Daoy (cell line): ENCODE measurements at places on chromosomes 13 and 19.

GRCh38 chr19:33297401-33298145 lies 4.8 kb downstream of the CEBPA start:
- DNase-seq, result no peak

DNA sequence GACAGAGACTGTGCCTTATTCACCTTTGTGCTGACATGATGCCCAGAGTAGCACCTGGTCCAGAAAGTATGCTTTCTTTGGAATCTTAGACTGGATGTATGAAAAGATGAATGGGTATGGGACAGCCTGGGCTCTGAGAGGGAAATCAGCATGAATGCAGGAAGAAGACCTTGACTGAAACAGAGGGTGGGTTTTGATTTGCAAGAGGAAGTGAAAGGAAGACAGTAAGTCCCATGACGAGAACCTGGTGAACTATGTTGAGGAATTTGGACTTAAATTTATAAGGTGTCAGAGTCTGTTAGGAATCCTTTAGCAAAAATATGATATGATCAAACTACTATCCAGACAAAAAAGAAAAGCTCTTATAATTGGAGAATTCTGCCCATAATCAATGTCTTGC lies 301.9 kb downstream of the SPRY2 start:
- no peak for DNase-seq

DNA sequence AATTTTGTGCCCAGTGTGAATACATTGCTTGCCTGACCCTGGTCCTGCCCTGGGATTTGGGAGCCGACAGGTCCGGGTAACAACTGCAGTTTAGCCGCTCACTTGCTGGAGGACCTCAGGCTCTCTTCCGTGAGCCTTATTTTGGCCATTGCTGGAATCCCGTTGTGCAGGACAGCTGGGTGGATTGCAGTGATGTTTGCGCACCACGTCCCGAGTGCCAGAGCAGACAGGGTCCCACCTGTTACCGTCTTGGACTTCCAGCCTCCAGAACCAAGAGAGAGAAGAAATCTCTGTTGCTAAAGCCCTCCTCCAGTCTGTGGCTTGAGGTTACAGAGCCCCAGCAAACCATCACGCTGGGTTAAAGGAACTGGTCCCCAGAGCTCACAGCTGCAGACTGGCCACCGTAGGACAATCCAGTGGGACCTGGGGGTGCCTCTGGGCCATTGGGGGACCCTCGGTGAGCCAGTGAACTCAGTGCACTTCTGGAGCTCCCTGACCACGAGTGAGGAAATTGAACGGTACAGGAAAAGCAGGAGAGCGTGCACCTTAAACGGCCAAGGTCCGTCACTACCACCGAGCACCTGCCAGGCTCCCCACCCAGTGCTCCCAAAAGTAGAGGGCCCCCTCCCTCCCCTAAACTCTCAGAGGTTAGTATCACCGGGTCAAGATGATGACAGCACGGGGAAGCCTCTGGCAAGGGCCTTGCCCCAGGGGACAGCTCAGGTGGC lies 92.9 kb downstream of the GNG7 start:
- no peak for DNase-seq

- DNase-seq, result no peak
Observed at GRCh38 chr19:38321646-38322196, 2.1 kb downstream of the KCNK6 start.

- no peak for DNase-seq
Observed at GRCh38 chr13:105177265-105177900, 1358.1 kb downstream of the EFNB2 start.

DNA sequence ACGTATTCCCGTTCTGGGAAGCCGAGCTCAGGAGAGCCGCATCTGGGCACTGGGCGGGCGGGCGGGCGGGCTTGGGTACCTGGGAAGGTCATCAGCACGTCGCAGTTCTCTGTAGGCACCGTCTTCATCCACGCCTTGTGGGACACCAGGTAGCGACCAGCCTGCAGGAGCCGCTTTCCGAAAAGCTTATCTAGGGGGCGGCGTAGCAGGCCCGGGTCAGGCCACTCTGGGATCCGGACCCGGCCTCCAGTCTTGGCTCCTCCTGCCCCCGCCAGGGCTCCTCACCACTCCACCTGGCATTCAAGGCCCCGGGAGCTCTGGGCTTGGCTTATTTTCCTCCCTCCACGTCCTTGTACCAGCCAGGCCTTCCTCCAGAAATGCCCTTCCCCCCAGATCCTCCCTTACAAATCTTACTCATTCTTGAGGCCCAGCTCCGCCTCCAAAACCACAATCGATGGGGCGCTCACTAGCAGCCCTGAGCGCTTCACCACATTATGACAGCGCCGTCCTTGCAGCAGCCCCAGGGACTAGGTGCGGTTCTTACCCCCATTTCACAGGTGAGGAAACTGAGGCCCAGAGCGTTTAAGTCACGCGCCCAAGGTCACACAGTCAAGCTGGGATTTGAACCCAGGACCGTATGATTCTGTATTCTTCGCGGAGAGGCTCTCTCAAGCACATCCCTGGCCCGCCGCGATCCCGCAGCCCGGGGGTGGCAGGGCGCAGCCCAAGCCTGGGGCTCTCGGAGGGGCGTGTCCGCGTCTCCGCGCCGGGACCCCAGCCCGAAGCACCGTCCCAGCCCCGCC lies 843 bp downstream of the ANO8 start:
- DNase-seq, result peak; percentile 92

DNA sequence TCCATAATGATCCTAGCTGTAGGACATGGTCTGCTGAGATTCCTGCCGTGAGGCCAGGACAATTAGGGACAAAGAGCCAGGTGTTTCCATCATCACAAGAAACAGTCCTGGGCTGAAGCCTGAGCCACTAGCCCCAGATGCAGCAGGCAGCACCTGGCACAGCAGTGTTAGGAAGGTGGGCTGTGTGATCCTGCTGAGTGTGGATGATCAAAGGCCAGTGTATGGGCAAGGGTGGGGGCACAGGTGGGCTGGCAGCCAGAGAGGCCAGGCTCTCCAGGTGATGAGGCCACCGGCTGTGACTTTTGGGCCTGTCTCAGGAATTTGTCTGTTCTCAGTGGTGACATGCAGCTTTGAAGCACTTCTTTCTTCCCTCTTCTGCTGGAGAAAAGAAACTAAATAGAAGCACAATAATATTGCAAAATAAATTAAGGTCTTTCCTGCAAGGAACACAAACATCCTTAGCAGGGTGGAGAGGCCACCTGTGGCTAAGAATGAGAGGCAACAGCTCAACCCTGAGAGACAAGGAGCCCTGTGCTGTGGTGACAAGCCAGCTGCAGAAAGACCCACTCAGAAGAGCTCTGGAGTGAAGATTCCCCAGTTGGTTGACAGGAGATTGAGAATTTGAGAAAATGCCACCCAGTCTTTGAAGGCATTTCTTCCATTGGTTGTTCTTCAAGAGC lies 127.6 kb downstream of the KATNAL1 start:
- no peak for DNase-seq

- DNase-seq, result no peak
Observed at GRCh38 chr19:21519488-21519887, 14.1 kb downstream of the ZNF429 start.

DNA sequence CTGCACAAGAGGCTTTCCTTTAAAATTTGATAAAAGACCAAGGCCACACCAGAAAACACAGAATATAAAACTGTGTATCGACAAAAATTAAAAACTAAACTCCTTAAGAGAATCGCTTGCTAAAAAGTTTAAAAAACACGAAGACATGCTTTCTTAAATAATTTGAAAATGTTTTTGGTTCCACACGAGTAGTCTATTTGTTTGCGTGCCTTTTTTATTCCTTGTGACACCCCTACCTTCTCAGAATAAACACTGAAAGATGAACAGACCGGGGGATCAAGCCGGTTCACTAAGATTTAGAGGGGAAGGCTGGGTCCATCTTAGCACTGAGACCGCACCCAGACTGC lies 256.4 kb upstream of the STARD13 start:
- DNase-seq, result no peak

DNA sequence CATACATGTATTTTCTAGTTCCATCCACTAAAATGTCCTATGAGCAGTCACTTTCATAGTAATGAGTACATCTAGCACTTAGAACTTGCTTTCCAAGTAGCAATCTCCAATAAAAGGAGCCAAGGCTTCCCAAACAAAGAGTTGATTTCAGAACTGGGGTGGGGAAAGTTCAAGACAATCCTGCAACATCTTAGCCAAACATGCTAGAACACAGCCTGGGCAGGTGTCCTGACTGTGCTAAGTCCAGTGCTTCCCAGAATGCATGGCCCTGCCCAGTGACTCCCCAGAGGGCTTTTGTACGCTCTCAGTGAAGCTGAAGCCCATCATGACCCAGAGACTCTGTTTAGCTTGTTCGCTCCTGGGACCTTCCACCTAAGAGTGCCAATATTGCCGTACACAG lies 106.7 kb upstream of the UBAC2 start:
- DNase-seq, result no peak

DNA sequence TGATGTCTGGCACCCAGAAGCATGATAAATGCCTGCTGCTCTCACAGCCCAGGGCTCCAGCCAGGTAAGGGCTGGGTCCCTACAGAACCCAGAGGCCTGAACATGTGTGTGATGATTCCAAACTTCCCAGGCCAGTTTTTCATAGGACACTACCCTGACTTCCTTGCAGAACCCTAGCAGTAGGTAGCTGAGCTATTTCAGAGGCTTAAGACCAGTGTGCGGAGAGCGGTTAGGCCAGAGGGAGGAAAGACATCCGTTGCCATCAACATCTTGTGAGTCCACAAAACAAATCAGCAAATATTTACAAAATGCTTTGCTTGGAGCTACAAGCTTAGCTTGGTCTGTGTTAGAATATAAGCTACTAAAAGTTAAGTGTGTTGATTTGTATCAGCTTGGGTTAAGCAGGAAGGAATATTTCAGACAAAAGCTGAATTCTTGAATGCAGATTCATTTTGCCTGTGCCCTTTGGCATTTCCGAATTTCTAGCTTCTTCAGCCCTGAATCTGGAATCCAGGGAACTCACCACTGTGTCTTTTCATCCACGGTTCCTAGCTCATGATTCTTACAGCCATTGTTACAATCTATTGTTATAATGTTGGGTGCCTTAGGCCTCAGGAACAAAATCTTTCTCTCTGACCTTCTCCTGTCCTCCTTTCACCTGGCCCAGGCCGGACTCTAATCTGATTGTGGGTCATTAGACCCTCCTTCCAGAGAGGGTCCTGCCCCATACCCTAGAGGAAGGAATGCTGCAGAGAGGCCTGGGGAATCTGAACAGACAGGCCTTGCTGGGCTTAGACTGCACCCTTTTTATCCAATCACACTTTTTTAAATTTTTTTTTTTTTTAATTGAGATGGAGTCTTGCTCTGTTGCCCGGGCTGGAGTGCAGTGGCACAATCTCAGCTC lies 12.4 kb downstream of the RAB20 start:
- DNase-seq, result no peak

DNA sequence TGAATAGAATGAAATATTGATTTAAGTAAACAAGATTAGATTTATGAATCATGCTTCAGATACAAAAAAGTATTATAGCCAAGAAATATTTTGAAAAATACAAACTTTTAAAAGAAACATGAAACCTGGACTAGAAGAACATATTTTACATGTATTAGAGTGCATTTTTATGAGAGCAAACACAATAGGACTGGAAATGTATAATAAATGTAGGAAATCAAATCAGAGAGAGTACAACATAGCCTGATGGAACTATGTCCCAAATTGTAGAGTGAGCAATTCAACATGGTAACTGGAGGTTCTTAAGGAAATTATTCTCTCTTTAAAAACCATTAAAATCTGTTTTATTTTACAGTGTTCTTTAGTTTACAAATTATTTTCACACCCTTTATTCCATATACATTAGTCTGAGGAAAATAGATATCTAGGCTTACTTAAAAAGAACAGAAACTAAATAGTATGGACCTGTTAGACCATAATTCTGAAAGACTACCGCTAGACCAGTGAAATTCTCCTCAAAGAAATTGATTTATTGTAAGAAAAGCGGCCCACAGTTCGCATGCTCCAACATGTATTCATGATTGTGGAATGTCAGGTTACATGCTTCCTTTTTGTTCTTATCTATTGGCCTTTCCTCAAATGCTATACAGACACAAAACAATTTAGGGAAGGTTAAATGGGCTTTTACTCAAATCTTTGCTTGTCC lies 1526.5 kb upstream of the SLC10A2 start:
- DNase-seq, result no peak

GRCh38 chr13:106534639-106535551 lies 567 bp downstream of the EFNB2 start:
- DNase-seq, result peak; percentile 27

- DNase-seq, result peak; percentile 8
Observed at GRCh38 chr13:21402586-21403307, 56.4 kb downstream of the ZDHHC20 start.

DNA sequence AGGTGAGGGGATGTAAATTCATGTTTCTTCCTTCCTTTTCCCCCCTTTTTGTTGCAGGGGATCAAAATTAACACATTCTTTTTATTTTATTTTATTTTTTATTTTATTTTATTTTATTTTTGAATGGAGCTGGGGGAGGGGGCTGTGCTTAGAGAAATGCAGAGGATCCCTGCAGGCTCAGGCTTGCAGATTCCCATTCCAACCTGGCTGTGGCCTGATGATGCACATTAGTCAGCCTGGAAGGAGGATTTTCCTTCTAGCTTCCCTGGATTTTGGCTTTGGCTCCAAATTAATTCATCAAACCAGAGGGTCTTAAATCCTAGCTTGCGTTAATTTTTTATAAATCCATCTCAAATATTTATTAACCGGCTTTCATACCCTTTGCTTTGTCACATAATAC lies 67.0 kb downstream of the FREM2 start:
- DNase-seq, result no peak

- no peak for DNase-seq
Observed at GRCh38 chr13:88761145-88761544, 1090.0 kb downstream of the SLITRK5 start.

- DNase-seq, result no peak
Observed at GRCh38 chr13:77696006-77696878, 1.2 kb upstream of the SLAIN1 start.
